CD8-positive, alpha-beta memory T cell (primary cell): ENCODE measurements at places on chromosomes 11 and 22.

DNA sequence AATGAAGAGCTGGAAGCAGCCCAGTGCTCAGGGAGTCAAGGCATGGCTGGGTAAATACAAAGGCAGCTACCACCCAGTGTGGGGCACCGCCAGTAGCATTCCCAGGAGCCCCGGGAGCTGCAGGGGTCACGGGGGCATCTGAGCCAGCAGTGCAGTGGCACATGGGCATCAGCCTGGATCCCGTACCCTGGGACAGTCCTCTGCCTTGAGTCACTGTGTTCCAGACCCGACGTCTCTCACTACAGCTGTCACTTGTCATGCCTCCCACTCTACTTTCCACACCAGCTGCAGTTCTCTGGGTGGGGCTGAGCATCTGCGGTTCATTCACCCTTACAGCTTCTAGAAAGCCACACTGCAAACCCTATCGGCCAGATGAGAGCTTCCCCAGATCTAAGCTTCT, 29.6 kb downstream of the DHCR7 start:
- no peak for DNase-seq
- no peaks in the 10 kb centered on the region for H3K27me3 ChIP-seq
- no peak overlapping the region for H3K4me3 ChIP-seq
- no peaks in the 10 kb centered on the region for H3K36me3 ChIP-seq
- H3K27ac ChIP-seq, result no peak overlapping the region

DNA sequence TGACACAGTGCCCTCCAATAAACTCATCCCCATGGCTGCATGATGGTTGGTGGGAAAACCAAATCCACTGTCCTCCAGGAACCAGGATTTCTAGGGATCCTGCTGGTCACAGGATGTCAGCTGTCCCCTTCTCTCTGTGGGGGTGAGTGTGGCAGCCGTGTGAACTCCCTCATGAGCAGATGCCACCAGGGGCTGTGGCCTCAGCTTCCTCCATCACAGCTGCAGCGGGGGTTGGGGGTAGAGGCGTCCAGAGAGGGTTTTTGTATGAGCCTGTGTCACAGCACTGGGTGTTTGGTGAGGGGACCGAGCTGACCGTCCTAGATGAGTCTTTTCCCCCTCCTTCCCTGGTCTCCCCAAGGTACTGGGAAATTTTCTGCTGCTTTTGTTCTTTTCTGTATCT, 26.4 kb downstream of the IGLL5 start:
- H3K36me3 ChIP-seq, result no peaks in the 10 kb centered on the region
- no peak overlapping the region for H3K27ac ChIP-seq
- H3K4me1 ChIP-seq, result no peaks in the 10 kb centered on the region
- no peak for DNase-seq

GRCh38 chr22:22071455-22071854, 88.9 kb upstream of the TOP3B start:
- H3K4me3 ChIP-seq, result no peak overlapping the region
- H3K27me3 ChIP-seq, result no peaks in the 10 kb centered on the region
- H3K4me1 ChIP-seq, result no peaks in the 10 kb centered on the region
- H3K36me3 ChIP-seq, result no peaks in the 10 kb centered on the region
- DNase-seq, result no peak

- H3K4me1 ChIP-seq, result no peaks in the 10 kb centered on the region
- no peaks in the 10 kb centered on the region for H3K27me3 ChIP-seq
- no peak for DNase-seq
Observed at GRCh38 chr22:23780146-23780748, 6.5 kb upstream of the SMARCB1 start.

- peaks cover 6% of the 10 kb centered on the region for H3K27me3 ChIP-seq
- no peak overlapping the region for H3K4me3 ChIP-seq
- no peak overlapping the region for H3K27ac ChIP-seq
- no peak for DNase-seq
- H3K36me3 ChIP-seq, result no peaks in the 10 kb centered on the region
- H3K4me1 ChIP-seq, result peaks cover 29% of the 10 kb centered on the region
Observed at GRCh38 chr11:7575841-7576725, 62.3 kb downstream of the PPFIBP2 start.

DNA sequence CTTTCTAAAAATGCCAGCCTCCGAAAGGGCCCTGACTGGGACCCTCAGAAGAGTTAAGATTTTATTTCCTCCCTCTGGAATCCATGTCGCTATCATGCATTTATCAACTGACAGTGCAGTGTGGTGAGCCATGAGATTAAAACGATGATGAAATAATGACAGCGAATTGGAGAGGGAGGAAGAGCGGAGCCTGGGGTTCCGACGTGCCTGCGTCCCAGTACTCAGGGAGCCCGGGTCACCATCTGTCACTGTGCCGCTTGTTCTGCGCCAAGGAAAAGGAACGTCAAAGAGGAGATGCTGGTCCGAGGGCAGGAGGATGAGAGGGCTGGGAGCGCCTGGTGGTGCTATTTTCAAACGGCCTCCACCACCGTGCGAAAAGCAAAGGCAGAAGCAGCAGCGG, 46.2 kb downstream of the MACROD1 start:
- no peak overlapping the region for H3K4me3 ChIP-seq
- H3K27me3 ChIP-seq, result no peaks in the 10 kb centered on the region
- no peaks in the 10 kb centered on the region for H3K4me1 ChIP-seq
- DNase-seq, result no peak

- no peak overlapping the region for H3K4me3 ChIP-seq
- H3K27me3 ChIP-seq, result no peaks in the 10 kb centered on the region
- no peak overlapping the region for H3K27ac ChIP-seq
- no peaks in the 10 kb centered on the region for H3K4me1 ChIP-seq
Observed at GRCh38 chr11:2800655-2801531, 84.7 kb downstream of the CDKN1C start.

DNA sequence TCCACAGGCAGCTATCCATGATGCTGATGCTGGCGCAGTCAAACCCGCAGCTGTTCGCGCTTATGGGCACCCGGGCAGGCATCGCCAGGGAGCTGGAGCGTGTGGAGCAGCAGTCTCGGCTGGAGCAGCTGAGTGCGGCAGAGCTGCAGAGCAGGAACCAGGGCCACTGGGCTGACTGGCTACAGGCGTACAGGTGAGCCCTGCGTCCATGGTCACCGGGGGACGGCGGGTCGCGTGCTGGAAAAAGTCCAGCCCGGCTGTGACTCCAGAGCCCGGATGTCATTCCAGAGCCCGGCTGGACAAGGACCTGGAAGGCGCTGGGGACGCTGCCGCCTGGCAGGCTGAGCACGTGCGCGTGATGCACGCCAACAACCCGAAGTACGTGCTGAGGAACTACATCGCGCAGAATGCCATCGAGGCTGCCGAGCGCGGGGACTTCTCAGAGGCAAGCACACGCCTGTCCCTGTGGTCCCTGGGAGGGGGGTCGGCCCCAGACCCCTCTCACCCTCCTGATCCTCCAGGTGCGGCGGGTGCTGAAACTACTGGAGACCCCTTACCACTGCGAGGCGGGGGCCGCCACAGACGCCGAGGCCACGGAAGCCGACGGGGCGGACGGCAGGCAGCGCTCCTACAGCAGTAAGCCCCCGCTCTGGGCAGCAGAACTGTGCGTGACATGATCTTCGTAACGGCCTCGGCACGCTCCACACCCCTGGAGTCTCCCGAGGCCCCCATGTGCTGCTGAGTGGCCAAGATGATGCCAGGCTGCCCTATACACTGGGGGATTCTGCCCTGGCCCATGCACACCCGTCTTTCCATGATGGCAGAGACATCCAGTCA, 16.1 kb downstream of the SELENOO start:
- no peak for DNase-seq
- H3K4me3 ChIP-seq, result no peak overlapping the region
- H3K36me3 ChIP-seq, result peaks cover 34% of the 10 kb centered on the region
- no peaks in the 10 kb centered on the region for H3K27me3 ChIP-seq

GRCh38 chr22:40224702-40225101, 47.0 kb downstream of the TNRC6B start:
- peaks cover 34% of the 10 kb centered on the region for H3K4me1 ChIP-seq
- no peak overlapping the region for H3K27ac ChIP-seq
- no peaks in the 10 kb centered on the region for H3K27me3 ChIP-seq
- DNase-seq, result no peak
- H3K36me3 ChIP-seq, result peaks cover 5% of the 10 kb centered on the region

- no peak overlapping the region for H3K4me3 ChIP-seq
- H3K27ac ChIP-seq, result no peak overlapping the region
- no peaks in the 10 kb centered on the region for H3K4me1 ChIP-seq
- no peaks in the 10 kb centered on the region for H3K27me3 ChIP-seq
- DNase-seq, result no peak
Observed at GRCh38 chr11:109697140-109697843, 275.3 kb downstream of the C11orf87 start.

GRCh38 chr22:29383740-29384139, 4.6 kb downstream of the AP1B1 start:
- H3K27me3 ChIP-seq, result no peaks in the 10 kb centered on the region
- DNase-seq, result no peak
- no peak overlapping the region for H3K4me3 ChIP-seq
- peaks cover 4% of the 10 kb centered on the region for H3K36me3 ChIP-seq
- H3K4me1 ChIP-seq, result peaks cover 21% of the 10 kb centered on the region

- H3K36me3 ChIP-seq, result no peaks in the 10 kb centered on the region
- no peaks in the 10 kb centered on the region for H3K27me3 ChIP-seq
- H3K4me3 ChIP-seq, result no peak overlapping the region
- DNase-seq, result no peak
Observed at GRCh38 chr22:25008666-25009065, 56.1 kb downstream of the KIAA1671 start.

- no peak overlapping the region for H3K4me3 ChIP-seq
- peaks cover 47% of the 10 kb centered on the region for H3K4me1 ChIP-seq
- no peak for DNase-seq
- H3K36me3 ChIP-seq, result peaks cover 17% of the 10 kb centered on the region
- no peak overlapping the region for H3K27ac ChIP-seq
Observed at GRCh38 chr11:65882120-65883057, 2.8 kb downstream of the CTSW start.

DNA sequence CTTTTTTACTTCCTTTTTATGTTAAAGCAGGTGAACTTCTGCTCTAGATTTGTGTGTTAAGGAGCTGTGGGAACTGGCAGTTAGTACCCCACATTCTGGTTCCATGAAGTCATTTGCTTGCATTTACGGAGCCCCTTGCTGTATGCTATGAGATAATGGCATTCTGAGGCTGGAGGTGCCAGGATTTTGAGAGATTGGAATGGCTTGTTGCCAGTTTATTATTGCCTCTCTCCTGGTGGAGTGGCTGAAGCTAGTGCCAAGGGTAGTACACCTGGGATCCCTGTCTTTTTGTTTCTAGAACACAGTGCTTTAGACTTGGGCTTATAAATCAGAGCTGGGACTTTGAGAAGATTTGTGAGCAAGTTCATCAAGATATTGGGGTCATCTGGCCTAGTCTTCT, 73.8 kb downstream of the STIM1 start:
- no peak overlapping the region for H3K4me3 ChIP-seq
- no peak overlapping the region for H3K27ac ChIP-seq
- H3K27me3 ChIP-seq, result no peaks in the 10 kb centered on the region
- H3K4me1 ChIP-seq, result peaks cover 23% of the 10 kb centered on the region
